ENCODE measurements at places on chromosomes 4 and X.

GRCh38 chr4:186839122-186840037, 115.7 kb upstream of the FAT1 start:
- no peak for DNase-seq

DNA sequence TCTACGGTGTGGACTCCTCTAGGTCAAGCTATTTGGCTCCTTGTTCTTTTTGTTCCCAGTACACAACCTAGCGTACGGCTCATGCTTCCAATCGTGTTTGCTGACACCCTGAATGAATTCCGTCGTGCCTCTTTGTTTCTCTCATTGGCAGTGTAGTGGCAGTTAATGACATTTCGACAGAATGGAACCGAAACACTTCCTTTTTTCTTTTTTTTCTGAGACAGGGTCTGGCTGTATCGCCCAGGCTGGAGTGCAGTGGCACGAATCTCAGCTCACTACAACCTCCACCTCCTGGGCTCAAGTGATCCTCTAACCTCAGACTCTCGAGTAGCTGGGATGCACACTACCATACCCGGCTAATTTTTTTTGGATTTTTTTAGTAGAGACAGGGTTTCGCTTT, 113.3 kb upstream of the ATP6AP2 start:
- DNase-seq = no peak

DNA sequence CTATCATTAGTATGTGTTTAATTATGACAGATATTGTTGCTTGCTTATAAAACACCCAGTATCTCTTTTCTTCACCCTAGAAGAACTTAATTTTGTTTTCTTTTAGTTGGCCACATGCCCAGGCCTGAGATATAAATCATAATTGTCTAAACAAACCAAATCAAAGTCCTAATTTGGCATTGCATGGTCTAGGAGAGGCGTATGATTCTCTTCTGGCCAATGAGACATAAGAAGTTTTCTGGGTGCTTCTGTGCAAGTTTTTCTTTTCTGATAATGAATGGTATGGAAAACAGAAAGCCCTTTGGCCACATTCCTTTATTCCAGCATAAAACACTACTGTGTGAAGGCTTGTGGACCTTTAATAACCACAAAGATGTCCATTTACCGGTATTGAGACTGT, 192.9 kb upstream of the CTSO start:
- no peak for DNase-seq

DNA sequence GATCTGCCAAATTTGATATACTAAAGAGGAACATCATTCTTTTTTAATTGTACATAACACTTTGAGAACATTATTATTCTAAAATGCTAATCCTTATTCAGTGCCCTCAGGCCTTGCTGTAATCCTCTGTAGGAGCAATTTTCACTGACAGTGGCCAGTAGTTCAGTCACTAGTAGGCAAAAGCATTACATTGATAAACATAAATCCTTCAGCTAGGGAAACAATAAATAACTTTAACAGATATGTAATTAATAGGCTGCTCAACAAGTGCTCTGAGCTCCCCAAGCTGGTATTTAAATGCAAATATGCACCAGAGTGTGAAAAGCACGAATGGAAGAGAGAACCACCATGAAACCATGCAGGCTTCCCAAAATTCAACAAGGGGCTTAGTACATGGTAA, 77.7 kb upstream of the FAM47C start:
- no peak for DNase-seq

DNA sequence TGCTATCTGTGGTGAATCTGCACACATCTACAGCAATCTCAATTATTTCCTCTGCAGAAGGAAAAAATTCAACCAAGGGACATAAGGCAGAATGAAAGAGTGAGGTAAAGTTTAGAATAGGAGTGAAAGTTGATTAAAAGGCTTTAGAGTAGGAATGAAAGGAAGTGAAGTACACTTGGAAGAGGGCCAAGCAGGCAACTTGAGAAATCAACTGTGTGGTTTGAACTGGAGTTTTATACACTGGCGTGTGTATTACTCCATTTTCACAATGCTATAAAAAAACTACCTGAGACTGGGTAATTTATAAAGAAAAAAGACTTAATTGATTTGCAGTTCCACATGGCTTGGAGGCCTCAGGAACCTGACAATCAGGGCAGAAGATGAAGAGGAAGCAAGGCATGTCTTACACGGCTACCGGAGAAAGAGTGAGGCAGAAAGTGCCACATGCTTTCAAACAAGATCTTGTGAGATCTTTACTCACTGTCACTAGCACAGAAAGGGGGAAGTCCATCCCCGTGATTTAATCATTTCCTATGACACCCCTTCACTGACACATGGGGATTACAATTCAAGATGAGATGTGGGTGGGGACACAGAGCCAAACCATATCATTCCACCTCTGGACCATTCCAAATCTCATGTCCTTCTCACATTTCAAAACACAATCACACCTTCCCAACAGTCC, 234.8 kb downstream of the IL15 start:
- DNase-seq = no peak

GRCh38 chr4:113756005-113756410, 5.5 kb downstream of the CAMK2D start:
- peak; percentile 24 for DNase-seq

DNA sequence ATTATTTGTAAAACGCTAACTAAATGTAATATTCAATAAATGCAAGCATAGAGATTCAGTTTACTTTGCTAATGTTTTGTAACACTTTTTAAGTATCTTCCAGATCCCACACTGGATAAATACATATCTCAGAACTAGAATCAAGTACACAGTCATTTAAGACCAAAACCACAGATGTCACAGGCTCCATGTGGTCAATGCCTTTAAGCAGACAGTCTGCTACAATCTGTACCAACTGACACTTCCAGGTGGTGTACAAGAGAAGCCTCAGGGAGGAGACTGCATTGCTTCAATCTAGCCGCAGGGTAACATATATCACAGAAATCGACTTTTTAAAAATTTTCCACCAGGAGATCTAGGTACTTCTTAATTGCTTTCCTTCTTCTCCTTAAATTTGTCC, 229.6 kb upstream of the DIAPH2 start:
- no peak for DNase-seq

GRCh38 chr4:119189638-119190037, 22.9 kb upstream of the USP53 start:
- no peak for DNase-seq

DNA sequence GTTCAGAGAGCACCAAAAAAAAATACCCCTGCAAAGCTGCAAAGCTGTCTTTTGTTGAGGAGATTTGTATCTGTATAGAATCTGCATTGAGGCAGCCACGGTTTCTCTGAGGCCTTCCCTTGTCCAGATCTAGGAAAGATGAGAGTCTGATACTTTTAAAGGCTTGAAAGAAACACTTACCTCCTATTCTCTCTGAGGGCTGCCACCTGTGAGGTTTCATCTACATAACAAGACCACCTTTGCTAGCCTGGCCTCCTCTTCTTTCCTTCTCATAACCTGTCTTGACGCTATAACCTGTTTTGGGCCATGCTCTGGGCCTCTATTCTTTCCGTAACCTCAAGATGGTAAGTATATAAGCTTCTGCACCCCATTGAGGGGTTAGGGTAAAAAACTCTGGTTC, 779.6 kb upstream of the HTR2C start:
- DNase-seq = no peak

DNA sequence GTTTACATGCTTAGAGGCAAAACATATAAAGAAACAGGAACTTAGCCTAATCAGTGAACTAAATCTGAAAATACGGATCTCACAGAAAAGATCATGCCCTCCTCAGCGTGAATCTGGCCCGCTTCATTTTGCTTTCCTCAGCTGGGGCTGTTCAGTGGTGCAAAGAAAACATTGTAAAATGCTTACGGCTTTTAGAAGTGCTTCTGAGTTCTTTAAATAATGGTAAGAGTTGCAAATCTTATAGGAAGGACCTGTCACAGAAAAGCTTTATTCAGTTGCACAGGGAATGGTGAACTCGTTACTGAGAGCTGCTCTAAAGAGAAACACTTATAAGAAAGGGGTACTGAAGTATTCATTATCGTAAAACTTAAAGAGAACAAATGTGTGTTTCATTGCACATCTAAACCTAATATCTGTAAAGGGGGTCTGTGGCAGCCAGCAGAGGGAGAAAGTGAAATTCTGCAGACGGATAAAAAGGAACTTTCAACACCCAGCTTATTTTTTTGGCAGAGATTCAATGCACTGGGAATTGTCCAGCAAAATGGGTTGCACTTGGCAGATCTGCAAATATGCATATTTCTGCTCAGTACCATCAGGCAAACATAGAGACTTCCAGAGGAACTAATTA, 139.2 kb upstream of the ANK2 start:
- no peak for DNase-seq

DNA sequence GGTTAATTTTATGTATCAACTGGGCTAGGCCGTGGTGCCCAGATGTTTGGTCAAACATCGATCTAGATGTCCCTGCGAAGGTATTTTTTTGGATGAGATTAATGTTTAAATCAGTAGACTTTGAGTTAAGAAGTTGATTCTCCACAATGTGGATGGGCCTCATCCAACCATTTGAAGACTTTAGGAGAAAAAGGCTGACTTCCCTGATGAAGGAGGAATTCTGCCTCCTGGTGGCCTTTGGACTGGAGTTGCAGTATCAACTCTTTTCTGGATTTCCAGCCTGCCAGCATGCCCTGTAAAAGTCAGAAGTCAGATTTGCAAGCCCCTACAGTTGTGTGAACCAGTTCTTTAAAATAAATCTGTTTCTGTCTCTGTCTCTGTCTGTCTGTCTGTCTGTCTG, 91.4 kb downstream of the STK32B start:
- DNase-seq = no peak

DNA sequence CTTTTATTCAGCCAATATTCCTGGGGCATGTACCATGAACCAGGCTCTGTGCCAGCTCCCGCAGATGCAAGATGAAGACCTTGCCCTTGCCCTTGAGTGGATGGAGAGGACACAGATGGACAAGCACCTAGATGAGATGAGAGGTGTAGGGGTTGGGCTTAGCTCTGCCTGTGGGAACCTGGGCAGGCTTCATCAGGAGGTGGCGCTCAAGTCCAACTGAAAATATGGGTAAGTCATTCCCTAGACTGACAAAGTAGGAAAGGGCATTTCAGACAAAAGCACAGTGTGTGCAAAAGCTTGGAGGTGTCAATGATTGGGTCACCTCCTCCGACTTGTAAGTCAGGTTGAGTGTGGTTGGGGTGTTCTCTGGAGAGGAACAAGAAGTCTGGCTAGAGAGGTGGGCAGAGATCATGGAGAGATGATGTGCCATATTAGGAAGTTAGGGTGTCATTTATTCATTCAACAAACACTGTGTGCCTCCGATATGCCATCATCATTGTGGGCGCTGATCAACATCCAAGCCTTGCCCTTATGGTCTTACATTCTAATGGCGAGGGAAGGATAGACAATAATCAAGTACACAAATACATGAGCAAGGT, 64.6 kb downstream of the ANAPC4 start:
- DNase-seq = no peak

DNA sequence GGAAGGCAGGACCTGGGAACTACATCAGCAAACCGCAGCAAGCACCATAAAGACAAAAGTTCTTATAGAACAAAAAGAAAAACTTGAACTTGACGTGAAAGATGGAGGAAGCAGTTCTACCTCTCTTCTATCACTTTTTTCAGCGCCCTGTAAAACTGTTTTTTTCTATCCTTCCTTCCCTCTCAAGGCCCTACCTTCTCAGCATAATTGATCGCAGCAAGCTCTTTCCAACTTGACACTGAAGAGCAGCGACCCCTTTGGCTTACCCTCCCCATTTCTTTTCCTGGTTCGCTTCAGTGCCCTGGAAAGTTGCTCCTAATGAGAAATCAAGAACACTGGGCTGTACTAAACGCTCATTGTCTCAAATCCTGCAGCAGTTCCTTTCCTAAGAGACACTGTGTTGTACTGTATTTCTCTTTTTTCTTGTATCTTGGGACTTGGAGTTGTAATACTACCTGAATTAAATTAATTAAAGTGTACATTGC, 150.6 kb upstream of the SLC4A4 start:
- DNase-seq = no peak

DNA sequence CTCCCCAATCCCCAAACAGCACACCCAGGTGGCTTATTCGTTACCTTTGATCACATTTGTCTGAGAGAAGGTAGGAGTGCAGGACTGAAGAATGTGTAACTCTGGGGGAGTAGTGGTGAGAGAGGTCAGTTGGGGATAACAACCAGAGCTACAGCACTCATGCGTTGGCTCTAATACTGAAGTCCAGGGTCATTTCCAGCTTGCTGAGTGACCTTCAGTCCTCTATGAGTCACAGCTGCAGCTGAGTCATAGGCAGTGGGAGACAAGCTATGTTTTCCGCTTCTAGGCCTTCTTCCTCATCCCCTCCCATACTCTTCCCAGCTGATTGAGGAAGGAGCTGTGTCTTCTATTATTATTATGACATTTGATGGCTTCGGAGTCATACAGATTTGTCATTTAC, 31.6 kb upstream of the CT47C1 start:
- no peak for DNase-seq

DNA sequence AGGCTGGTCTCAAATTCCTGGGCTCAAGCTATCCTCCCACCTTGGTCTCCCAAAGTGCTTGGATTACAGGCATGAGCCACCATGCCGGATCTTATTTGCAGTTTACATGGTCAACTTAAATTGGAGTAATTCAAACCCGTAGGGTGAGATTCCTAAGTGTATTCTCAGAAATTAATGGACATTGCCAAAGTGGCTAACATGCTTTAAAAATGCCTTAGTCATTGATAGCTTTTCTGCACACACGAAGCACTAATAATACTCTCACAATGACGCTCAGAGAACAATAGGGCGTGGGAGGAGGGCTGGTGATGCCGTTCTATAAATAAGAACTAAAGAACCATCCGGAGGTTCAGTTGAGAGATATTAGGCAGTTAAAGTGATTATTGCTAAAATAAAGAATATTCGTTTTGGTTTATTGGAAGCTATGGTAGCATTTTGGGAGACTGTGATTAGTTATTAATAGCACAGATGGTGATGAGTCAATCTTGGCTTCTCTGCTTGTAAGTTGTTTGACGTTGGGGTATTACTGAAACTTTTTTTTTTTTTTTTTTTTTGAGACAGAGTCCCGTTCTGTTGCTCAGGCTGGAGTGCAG, 79.1 kb downstream of the TRAPPC11 start:
- no peak for DNase-seq

- DNase-seq = no peak
Observed at GRCh38 chrX:40082447-40083119, 15.2 kb downstream of the BCOR start.

DNA sequence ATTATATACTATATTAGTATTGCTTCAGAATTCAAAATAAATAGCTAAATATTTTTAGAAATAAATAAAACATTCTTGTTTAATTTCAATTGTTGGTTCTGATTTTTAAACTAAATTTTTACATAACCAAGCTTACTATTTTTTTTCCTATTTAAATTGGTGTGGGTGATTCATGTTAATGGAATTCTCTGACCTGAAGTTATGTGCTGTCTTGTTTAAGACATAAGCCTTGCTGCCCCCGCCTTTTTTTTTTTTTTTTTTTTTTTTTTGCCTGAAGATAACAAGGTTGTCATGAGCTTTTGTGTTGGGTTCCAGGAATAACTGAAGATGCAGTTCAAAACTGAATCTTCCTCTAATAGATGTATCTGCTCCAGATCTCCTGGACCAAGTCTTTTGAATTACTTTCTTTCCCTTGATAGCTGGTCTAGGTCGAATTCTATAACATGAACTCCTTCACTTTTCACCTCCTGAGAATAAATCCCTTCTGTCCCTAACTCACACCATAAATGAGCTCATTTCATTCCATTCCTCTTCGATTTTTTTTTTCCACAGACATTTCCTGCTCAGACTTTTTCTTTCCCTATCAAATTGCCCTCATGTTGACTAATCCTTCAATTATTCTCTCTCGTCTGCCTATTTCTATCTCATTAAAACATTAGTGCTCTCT, 261.5 kb upstream of the FTHL17 start:
- DNase-seq = no peak

GRCh38 chrX:155052738-155053498, 18.0 kb downstream of the CMC4 start:
- DNase-seq = no peak
